Endothelial cell (in vitro differentiated cells): ENCODE measurements at places on chromosomes 5 and 9. TPM values are rescaled to one million over a fixed set of nuclear protein-coding genes. Genes with fewer than 3 reads are reported as not detected.

The LCN6 gene
- not detected for total RNA-seq

The LCN15 gene
- total RNA-seq = 0.49 TPM

The ENTREP1 gene
- 11.8 TPM for total RNA-seq

The SURF4 gene
- total RNA-seq = 169 TPM

The DMRT2 gene
- total RNA-seq = 0.31 TPM

The TEX48 gene
- not detected for total RNA-seq

The MORN5 gene
- 0.64 TPM for total RNA-seq

The LCN1 gene
- total RNA-seq = not detected

The CNTNAP3 gene
- total RNA-seq = 1.5 TPM

The OBP2B gene
- not detected for total RNA-seq

The TYRP1 gene
- total RNA-seq = 0.23 TPM

The C9orf50 gene
- not detected for total RNA-seq

The NAIP gene
- 7.0 TPM for total RNA-seq

The ARID3C gene
- not detected for total RNA-seq

The DRD1 gene
- 0.18 TPM for total RNA-seq

The MLLT3 gene
- total RNA-seq = 25.2 TPM

The NTRK2 gene
- total RNA-seq = not detected

The OGN gene
- not detected for total RNA-seq

The ATP10B gene
- not detected for total RNA-seq

The SOX30 gene
- 0.15 TPM for total RNA-seq

The FGF18 gene
- 0.13 TPM for total RNA-seq

The TPRN gene
- total RNA-seq = 8.2 TPM

The TLX3 gene
- 0.23 TPM for total RNA-seq

The TRPM6 gene
- total RNA-seq = 1.9 TPM

The CRHBP gene
- 108 TPM for total RNA-seq

The ADAMTS12 gene
- total RNA-seq = 9.8 TPM

The TTC16 gene
- total RNA-seq = 0.08 TPM

The UNC13B gene
- total RNA-seq = 39.9 TPM

The TOR4A gene
- 37.7 TPM for total RNA-seq

The PCDHGB3 gene
- total RNA-seq = 4.1 TPM

The CNTRL gene
- total RNA-seq = 23.6 TPM

The SLC36A2 gene
- total RNA-seq = not detected

The NPDC1 gene
- total RNA-seq = 116 TPM

The MEIKIN gene
- not detected for total RNA-seq

The PLEKHG4B gene
- total RNA-seq = 6.8 TPM

The PCDHB4 gene
- total RNA-seq = 2.3 TPM

The MOB3B gene
- 6.4 TPM for total RNA-seq

The OMD gene
- total RNA-seq = not detected

The TERT gene
- total RNA-seq = 0.28 TPM

The FSTL4 gene
- total RNA-seq = 0.21 TPM

The SPAAR gene
- total RNA-seq = 32.0 TPM

The NTNG2 gene
- 0.38 TPM for total RNA-seq

The CD72 gene
- 2.4 TPM for total RNA-seq

The TMEFF1 gene
- 45.8 TPM for total RNA-seq
